Posterior vena cava (tissue), 2 donors: ENCODE measurements at places on chromosomes 5 and 9. TPM values are rescaled to one million over a fixed set of nuclear protein-coding genes. Genes with fewer than 3 reads are reported as not detected.

GRCh38 chr5:170903075-170903474 lies 41.3 kb downstream of the RANBP17 start:
- no peak for DNase-seq

GRCh38 chr9:27349698-27350080 lies 52.7 kb upstream of the EQTN start:
- no peak for DNase-seq

The SPATA31C1 gene
- not detected for total RNA-seq

- DNase-seq: no peak
These were observed 172.1 kb downstream of the BAAT start for GRCh38 chr9:101212661-101213060.

DNA sequence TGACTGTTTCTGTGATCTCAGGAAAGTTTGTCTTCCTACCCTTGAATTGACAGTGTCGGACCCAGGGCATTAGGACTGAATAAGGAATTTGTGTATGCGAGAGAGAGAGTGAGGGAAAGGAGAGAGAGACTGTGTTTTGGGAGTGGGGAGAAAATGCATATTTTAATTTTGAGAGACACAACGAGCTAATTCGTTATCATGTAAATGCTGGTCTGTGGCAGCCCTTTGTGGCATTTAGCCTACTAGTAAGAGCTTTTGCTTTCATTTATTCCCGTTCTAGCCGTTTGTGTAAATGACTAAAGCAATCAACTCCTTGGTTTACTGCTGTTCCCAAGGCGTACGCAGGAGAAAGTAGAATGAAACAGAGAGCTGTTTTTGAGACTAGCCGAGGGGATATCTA lies 79.8 kb upstream of the MAMDC2 start:
- DNase-seq: no peak

GRCh38 chr9:90851444-90851843 lies 49.8 kb downstream of the SYK start:
- no peak for DNase-seq

The GABRA6 gene
- total RNA-seq: not detected

The HTR1A gene
- total RNA-seq: not detected

The POMT1 gene
- 18.2 TPM for total RNA-seq
